Daoy (cell line): ENCODE measurements at places on chromosomes 11 and 22.
A peak's percentile ranks its signal among the peaks of the same experiment; 100 is the strongest.

DNA sequence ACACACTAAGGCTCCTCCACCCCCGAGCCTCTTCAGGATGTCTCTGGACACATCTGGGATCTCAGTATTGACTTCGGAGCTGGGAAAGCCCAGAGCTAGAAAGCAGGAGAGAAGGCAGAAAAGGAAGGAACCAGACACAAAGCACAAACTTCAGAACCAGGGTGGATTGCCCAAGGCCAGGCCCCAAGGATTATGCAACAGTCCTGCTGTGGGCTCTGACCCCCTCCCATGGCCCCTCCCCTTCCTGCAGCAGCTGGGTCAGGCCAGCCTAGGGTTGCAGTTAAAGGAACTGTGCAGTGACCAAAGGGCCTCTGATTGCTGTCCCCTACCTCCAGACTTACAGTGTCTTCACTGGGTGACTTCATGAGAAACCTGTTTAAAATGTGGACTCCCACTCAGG is 5.3 kb downstream of the KCNE3 start:
- no peak for DNase-seq

DNA sequence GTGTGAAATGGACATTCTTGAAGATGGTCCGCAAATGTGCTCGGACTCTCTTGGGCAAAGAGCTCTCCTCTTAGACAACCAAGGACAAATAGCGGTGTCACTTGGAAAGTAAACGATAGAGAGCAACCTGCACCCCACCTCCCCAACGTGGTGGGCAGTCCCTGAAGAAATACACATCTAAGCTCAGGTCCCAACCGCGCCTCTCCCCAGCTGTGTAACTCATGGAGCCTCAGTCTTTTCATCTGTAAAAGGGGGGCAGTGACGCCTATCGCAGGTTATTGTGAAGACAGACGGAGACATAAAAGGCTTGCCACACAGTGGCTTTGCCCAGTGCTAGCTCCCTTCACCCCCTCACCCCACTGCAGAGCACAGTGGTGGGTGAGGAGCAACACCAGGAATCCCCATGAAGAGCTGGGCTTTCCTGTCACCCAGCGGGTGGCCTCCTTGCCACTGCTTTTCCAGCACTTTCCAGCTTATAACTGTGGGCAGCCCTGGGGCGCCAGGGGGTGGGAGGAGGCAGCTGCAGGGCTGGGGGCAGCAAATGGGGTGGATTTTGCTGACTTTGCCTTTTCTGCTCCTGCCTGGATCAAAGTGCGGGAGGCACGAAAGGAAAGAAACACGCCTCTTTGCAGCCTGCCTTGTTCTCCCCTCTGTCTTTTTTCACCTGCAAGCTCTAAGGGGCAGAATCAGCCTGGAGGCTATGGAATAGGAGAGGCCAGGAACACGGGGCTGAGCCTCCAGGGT is 73.7 kb upstream of the TSPAN18 start:
- no peak for DNase-seq

DNA sequence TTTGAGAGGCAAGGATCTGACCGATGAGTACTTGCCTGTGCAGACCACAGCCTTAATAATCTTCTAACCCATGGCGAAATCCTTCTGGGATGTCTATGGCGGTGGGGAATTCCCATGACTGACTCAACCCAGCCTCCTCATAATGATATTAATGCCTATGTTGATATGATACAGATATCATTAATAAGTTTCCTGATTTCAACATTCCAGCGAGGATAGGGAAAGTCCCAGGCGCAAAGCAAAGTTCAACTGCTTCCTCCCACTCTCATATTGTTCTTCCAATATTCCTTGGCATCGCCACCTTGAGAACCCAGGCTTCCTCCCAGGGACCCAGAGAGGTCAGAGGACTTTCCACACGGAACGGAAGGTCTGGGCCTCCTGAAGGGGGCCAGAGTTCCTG is 110.3 kb upstream of the TMEM45B start:
- DNase-seq, result no peak

- DNase-seq, result no peak
Observed at GRCh38 chr11:134019500-134019899, 49.4 kb upstream of the JAM3 start.

GRCh38 chr11:128098781-128099180 is 488.6 kb downstream of the ETS1 start:
- no peak for DNase-seq

DNA sequence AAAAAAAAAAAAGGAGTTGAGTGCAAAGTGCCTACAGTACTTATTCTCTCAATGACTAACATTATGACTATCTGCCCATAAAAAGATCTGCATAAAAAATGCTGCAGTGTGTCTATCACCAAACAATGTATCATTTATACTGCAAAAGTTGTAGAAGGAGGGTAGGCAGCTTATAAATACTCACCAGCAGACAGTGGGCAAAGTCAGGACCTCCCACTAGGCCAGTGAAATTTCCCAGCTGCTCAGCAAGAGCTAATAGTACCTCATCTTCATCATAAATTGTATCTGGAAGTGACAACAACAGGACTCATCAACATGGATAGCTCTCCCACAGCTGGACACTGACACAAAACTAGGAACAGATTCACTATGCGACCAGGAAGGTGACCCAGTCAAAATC is 1.6 kb downstream of the PPP2R1B start:
- DNase-seq, result no peak

GRCh38 chr11:130473056-130473794 is 24.8 kb downstream of the ADAMTS15 start:
- DNase-seq, result no peak

GRCh38 chr22:47645923-47646322 is 883.5 kb downstream of the TBC1D22A start:
- no peak for DNase-seq

- peak; percentile 76 for DNase-seq
Observed at GRCh38 chr11:128472128-128473089, 114.9 kb downstream of the ETS1 start.

DNA sequence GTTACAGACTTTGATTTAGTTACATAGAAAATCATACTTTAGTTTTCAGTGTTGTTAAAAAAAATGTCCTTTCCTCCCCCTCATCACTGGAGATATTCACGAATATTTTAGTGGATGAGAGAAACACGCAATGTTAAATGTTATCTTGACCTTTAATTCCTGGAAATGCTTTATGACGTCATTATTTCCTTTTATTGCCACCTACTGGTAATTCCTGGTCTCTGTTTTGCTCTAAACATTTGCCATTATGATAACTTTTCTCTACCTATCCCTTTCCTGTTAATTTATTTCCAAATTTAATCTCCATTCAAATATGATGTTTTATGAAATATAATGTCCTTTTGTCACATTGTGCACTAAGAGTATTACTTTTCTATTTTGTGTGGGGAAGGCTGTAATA is 770.6 kb downstream of the FAM181B start:
- no peak for DNase-seq

DNA sequence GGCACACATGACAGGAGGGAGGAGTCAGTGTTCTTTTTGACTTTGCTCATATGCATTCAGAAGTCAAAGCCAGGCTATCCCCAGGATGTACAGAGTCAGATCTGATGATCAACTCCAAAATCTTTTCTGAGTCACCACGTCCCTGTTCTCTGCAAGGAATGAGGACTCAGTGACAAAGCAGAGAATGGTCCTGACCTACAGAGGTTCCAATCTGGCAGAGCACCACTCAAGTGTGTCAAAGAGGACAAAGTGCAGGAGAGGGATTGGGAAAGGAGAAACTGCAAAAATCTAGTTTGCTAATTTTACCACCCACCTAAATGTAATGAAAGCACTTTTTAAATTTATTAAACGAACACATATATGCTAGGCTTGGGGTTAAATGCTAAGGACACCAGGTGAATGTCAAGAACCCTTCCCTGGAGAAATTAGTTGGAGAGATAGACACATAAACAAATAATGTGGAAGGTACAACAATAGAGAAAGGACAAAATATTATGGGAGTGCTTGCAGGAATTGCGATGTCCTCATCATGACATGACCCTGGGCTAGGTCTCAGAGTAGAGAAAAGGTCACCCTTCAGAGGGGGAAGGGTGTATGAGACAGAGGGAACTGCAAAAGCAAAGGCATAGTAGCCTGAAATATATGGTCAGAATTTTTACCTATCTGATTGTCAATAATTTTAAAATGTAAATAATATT is 56.3 kb downstream of the MTNR1B start:
- DNase-seq, result no peak

- DNase-seq, result no peak
Observed at GRCh38 chr11:1935156-1936071, 11.7 kb upstream of the MRPL23 start.

- DNase-seq, result peak; percentile 94
Observed at GRCh38 chr11:12200279-12200990, 90.0 kb downstream of the MICAL2 start.

- DNase-seq, result no peak
Observed at GRCh38 chr22:27137871-27138337, 480.5 kb downstream of the MIAT start.

DNA sequence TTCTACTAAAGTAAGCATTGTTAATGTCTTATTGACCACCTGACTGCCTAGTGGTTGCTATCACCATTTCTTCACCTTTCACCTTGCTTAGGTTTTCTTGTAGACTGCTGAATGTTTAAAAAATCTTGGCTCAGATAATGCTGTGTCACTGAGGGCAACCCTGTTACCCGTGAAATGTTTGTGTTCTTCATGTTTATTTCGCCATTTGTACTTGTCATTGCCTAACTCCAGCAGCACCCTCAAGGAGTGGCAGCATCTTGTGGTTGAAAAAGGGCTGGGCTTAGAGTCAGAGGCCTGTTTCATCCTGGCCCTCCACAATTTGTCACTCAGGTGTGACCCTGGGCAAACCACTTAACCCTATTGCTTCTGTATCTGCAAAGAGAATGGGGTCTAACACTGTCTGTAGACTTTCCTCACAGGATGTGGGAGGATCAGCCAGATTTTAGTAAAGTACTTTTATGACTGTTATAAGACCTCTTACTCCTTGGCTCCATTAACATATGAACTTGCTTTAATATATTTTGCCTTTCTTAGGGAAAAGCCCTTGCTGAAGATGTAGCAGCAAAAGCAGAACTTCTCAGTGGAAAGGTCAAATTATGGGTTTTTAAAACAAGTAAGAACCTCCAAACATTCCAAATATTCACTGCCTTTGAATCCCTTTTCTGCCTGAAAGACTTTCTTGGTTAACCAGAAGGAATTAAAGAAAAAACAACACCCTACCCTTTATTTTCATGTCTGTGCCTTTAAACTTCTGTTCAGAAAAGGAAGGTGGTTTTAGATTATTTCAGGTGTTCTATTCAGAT is 154.5 kb upstream of the C11orf87 start:
- no peak for DNase-seq

DNA sequence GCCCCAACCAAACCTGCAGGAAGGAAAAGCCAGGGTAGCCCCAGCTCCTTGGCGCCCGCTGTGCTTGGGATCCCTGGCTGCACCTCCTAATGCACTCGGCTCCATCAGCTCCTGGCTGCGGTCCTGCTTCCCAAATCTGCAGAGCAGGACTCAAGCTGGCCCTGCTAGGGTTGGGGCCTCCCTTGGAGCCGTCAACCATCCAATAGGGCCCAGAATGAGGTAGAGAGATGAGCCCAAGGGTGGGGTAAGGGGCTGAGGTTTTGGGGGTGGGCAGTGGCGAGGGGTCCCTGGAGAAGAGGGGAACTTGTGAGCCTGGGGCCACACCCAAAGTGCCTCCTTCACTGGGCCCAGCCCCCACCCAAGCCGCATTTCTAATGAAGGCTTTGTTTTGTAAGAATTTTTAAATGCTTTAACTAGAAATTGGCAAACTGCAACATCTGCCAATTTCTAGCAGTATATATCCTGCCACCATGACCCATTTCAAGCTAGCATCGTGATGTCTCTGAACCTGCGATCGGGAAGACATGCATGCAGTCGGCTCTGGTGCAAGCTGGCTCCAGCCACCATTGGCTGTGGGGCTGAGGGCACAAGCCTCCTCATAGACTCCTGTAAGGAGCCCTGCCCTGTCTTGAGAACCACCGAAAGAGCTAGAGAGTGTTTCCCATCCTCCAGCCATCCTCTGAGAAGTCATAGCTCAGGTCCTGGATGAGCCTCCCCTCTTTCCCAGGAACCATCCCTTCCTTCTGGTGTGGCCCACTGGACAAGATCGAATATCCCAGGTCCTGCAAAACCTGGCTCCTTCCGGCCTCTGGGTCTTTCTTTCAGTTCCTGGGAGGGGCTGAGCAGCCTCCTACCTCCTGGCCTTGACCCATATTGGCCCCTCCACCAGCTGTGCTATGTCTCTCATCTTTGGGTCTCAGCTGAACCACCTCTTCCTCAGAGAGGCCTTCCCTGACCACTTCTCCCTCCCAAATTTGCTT is 15.5 kb downstream of the C1QTNF6 start:
- DNase-seq, result no peak

- DNase-seq, result peak; percentile 28
Observed at GRCh38 chr11:2122222-2122906, 16.8 kb downstream of the IGF2 start.

DNA sequence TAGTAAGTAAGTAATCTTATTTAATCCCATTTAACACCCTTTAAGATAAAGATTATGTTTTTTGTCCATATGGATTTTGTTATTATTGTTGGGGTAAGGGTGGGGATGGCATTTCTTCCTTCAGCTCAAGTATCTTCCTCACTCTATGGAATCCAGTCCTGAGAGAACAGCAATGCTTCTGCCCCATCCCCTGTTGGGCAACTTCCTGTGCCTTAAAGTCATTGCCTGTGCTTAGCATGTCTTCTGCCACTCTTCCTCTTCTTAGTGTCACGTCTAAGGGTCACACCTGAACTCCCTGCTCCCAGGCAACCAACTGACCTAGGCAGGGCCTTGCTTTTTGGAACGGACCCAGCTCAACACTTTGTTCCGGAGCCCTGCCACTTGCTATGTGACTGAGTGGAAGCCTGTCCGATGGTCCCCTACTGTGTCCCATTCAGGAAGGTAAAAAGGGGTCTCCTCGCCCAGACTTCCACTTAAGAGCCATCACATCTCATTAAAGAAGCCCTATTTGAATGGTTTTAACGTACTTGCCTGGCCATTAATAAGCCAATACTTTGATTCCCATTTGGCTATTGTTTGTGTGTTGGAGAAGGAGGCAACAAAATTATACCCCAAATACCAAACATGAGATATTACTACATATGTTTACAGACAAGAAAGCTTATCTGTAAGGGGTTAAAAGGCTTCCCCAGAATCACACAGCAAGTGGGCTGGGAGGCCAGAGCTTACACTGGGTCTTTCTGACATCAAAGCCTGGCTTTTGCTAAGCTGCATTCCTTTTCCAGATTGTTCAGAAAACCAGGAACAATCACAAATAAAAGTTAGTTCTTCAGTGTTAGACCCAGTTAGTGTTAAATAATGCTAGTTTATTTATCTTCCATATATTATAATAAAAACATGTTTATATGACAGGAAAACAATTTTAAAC is 59.2 kb downstream of the RAB38 start:
- no peak for DNase-seq
